ENCODE measurements at places on chromosomes 6 and 20. TPM values are rescaled to one million over a fixed set of nuclear protein-coding genes. Genes with fewer than 3 reads are reported as not detected.

The NR2E1 gene
- total RNA-seq = 10.8 TPM

The MICB gene
- total RNA-seq = 0.25 TPM

The RAD21L1 gene
- total RNA-seq = under 0.01 TPM

The SIRPD gene
- total RNA-seq = not detected

The NMBR gene
- 4.7 TPM for total RNA-seq

The RRAGD gene
- 60.2 TPM for total RNA-seq

The CPNE5 gene
- 12.3 TPM for total RNA-seq

The MKKS gene
- total RNA-seq = 17.5 TPM

The PTGIS gene
- total RNA-seq = 4.9 TPM

Measured in temporal lobe (tissue), 4 donors.